8988T (cell line): ENCODE measurements at places on chromosomes 2 and 18.
A peak's percentile ranks its signal among the peaks of the same experiment; 100 is the strongest.

DNA sequence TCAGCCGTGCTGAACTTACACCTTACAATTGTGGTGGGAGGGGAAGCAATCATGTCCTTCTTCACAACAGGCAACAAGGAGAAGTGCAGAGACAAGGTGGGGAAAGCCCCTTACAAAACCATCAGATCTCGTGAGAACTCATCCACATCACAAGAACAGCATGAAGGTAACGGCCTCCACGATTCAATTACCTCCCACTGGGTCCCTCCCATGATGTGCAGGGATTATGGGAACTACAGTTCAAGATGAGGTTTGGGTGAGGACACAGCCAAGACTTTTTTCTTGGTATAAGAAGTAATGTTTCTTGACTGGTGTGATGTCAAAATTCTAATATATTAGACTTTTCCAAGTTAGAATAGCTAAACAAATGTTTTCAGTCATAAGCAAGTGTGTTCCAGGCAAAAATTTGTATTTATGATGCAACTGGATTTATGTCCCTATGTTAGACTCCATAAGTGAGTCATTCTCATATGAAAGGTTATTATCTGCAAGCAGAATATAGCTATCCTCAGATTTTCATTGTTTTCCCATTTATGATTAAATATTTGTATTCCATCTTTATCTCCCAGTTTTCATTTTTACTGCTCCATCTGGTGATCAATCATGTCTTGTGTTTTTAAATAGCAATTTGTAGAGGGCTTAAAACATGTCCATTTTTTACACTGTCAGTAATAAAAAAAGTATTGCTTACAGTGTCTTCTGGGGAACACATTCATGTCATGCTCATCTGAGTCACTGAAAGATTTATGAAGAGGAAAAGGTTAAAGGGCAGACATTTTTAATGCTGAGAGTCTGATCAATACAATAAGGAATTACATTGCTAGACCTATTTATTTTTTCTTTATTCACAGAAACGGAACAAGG lies 995.2 kb upstream of the CDH2 start:
- DNase-seq, result no peak

- no peak for DNase-seq
Measured at GRCh38 chr18:68467957-68468356, 247.0 kb downstream of the TMX3 start.

DNA sequence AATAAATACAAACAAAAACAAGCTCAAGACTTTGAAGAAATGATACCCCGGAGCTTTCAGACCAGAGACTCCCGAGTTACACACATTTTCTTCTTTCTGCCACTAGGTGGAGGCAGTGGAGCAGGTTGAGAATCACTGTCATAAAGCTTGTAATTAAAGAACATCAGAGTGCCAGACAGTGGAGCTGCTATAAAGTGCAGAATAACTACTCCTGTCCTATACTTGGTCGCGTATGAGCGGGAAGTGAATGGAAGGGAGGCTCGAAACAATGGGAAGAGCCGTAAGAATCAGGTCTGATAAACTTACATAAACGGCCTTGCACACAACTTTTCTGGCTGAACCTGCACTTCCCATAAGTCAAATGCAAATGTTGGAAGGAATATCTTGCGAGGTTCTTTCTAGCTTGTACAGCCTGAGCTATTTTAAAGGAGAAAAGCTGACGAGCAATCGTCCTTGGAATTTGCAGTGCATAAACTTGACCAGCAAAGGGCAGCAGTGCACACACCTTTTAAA lies 189.0 kb downstream of the RPIA start:
- no peak for DNase-seq

GRCh38 chr2:69979902-69980807 lies 18.7 kb upstream of the ASPRV1 start:
- no peak for DNase-seq

DNA sequence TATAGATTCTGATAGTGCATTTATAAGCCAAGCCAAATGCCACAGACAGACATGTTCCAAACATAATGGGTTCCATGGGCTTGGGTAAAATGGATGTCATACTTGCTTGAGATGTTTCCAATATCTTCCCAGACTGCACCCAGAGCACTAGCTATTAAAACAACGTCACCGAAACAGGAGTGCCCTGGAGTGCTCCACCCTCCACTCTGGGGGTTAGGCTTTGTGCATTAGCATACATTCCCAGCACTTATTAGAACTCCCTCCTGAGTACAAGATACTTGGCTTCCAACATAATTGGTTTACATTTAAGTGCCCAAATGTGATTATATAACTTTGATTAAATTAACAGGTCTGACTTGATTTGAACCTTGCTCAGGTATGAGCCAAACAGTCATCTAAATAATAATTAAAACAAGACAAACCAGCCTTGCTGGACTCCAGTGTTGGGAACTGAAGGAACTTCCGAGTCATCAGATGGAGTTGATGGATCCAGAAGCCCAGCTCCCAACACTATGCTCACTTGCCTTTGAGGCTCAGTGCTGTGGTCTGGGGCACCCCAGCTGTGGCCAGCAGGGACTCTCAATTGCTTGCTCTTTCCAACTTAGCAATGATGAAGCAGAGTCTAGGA lies 60.5 kb upstream of the LGALSL start:
- no peak for DNase-seq

- DNase-seq, result no peak
Measured at GRCh38 chr2:219969508-219969907, 342.1 kb downstream of the SLC4A3 start.

GRCh38 chr18:59072727-59073421 lies 66.8 kb upstream of the SEC11C start:
- no peak for DNase-seq

GRCh38 chr2:238847841-238848690 lies at the start of gene TWIST2:
TSS of gene TWIST2 (plus strand) at chr2:238848085. CDS start at chr2:238848216, 131 bp downstream.
- no peak for DNase-seq

DNA sequence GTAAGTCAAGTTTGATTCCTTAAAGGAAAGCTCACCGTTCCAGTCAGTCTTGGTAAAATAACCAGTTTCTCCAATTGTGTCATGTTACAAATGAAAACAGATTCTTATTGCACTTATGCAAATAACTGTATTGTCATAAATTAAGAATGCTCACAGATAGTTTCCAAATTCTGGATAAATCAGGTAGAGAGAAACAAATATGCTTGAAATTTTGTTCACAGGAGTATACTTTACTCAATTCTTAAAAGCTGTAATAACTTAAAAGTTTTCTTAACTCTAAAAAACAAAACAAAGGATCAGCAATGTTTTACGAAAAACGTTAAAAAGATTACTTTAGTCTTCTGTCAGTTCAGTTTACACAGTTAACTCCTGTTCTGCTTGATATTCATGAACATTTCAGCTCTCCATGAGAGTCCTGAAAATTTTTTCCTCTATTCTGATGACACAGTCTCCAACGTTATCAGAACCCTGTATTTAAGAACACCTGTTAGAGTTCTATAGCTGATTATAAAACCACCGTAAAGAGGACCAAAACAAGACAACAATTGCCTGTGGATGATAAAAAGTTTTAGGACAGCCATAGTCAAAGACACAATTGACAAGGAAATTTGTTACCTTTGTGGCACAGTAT lies 4.4 kb downstream of the GAL3ST2 start:
- no peak for DNase-seq

DNA sequence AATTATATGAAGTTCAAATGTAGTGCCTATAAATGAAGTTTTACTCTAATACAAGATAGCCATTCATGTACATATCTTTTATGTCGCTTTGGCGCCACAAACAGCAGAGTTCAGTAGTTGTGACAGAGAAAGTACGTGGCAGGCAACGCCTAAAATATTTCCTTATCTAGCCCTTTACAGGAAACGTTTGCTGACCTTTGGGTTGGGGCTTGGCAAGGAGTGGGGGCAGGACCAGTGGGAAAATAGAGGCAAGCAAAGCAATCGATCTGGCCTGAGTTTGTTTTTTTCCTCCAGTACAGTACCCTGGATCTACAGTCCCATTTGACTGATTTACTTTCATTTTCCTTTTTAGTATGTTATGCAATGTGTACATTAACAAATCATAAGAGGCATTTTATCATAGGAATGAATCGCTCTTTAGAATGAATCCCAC lies 13.1 kb downstream of the CCDC68 start:
- no peak for DNase-seq

DNA sequence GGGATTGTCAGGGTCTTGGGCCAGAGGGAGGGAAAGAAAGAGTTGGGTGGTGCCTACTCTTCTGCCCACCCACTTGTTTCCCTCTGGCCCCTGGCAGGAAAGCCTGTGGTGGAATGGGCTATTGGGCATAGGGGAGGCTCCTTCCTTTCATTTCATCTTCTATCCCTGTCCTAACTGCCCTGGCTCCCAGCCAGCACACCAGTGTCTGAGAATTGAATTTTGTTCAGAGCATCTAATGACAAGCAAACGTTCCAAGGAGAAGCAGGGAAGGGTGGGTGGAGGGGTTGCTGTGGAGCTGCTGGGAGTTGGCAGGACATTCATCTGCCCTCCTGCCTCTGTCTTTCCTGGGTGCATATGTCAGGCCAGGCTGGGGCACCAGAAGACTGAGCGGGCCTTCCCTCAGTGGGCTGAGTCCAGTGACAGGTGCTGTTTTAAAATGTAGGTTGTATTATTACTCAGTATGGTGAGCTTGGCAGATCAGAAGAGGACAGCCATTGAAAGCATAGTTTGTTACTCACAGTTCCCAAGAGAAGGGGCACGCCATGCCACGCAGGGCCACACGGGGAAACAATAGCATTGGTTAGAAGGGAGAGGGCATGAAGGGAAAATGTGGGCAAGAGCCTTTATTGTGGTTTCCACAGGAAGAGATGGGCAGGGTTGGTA lies 171.9 kb downstream of the ACOXL start:
- DNase-seq, result no peak

- DNase-seq, result peak; percentile 84
Measured at GRCh38 chr2:45009928-45010701, 863 bp upstream of the SIX2 start.

GRCh38 chr18:30992231-30992630 lies 50.3 kb downstream of the DSC3 start:
- DNase-seq, result no peak
